ENCODE measurements at places on chromosomes 11 and 22.
A peak's percentile ranks its signal among the peaks of the same experiment; 100 is the strongest.

DNA sequence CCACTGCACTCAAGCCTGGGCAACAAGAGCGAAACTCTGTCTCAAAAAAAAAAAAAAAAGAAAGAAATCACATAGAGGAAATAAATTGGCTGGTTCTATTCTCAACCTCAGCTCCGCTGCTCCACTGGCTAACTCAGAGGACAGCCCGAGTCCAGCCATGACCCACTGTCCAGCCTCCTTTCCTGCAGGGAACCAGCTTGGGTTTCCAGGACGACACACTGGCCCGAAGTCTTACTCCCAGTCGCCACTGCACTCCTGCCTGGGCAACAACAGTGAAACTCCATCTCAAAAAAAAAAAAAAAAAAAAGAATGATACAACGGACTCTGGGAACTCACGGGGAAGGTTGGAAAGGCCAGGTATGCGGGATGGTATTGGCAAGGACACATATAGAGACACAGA is 31.5 kb downstream of the APOL3 start:
- no peak for DNase-seq

GRCh38 chr11:19753451-19754106 is 40.9 kb downstream of the NAV2 start:
- DNase-seq: no peak

- no peak for DNase-seq
These were observed 4.9 kb downstream of the HIPK3 start for GRCh38 chr11:33262011-33262645.

DNA sequence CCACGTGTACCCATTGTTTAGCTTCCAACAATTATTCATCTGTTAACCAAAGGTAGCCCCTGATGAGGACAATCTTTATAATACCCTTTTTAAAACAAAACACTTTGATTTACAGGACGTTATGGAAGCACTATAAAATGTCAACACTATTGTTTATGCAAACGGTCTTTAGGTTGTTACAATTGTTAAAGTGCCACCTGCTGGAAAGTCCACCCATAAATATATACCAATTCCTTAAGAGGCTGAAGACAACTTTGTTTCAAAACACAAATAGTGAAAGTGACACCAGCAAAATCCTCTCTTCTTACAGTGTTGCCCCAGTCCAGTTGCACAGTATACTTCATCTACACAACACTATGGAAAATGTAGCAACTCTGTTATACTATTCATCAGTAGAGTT is 68.9 kb upstream of the SLN start:
- DNase-seq: no peak

- no peak for DNase-seq
These were observed 10.2 kb downstream of the PRAME start for GRCh38 chr22:22548910-22549309.

GRCh38 chr11:94046796-94047195 is 25.6 kb downstream of the HEPHL1 start:
- no peak for DNase-seq

GRCh38 chr22:33756508-33756949 is 163.7 kb downstream of the LARGE1 start:
- no peak for DNase-seq

DNA sequence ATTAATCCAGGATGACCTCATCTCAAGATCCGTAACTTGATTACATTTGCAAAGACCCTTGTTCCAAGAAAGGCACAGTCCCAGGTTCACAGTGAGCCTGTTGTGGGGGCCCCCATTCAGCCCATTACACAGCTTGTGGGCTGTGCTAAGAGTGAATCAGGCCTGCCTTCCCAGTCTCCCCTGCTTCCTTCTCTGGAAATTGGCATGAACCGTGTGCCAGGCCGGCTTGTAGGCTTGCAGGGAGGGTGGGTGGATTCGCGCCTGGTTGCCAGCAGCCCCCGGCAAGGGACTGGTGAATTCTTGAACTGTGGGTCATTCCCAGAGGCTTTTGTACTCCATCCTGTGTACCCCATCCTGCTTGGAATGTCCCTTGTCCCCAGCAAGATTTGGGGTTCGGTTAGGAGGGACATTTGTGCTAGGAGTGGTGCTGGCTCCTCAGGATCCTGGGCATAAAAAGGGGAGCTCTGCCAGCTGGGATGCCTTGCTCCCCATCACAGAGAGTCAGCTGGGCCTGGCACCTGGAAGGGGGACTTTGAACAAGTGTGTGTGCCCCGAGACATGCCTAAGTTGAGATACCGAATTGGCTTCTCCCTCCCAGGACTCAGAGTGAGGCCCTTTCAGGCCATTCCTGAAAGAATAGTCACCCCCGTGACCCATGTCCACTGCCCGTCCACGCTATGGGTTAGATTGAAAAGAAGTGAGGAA is 818.2 kb downstream of the BRD1 start:
- DNase-seq: no peak

DNA sequence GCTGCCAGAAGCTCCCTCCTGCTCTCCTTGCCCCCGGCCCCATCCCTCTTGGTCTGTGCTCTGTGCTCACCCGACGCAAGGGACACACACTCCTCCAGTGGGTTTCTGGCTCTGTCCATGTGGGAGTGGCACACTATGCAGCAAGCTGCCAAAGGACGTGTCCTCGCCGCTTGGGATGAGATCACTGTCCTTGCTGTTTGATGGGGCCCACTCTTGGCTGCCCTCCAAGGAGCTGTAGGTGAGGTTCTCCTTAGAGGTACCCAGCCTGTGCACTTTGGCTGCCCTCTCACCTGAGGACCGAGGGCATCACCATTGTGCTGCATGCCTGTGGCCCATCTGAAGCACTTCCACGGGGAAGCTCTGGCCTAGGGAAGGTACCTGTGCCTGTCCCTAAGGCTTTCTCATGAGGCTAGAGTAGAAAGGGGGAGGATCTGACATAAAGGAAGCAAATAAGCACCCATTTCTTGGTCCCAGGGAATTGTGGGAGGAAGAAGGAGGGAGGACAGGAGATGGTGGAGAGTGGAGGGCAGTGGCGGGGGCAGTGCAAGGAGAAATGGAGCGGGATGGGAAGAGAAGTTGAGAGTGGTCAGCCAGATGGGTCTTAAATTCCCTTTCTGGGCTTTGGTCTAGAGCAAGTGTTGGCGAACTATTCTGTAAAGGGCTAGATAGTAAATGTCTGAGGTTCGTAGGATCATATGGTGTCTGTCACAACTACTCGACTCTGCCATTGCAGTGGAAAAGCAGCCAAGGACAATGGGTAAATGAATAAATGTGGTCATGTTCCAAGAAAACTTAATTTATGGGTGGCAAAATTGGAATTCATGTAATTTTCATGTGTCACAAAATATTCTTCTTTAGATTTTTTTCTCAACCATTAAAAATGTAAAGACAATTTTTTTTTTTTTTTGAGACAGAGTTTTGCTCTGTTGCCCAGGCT is 47.0 kb upstream of the AMPD3 start:
- no peak for DNase-seq

DNA sequence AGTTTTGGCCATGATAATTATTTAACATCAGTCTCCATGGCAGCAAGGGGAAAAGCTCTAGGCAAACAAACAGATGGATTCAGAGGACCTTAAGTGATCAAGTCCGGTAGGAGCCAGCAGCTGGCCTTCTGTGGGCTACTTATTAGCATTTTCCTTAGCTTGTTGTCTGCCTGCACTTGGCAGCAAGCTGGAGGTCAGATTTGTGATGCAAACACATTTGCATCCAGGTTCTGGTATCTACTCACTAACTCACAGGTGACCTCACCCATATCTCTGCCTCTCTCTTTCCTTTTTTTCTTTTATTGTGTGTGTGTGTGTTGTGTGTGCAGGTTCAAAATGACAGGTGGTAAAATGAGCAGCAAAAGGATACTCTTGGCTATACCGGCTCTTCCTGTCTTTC is 32.3 kb downstream of the ARHGAP42 start:
- DNase-seq: peak; percentile 40

GRCh38 chr11:129973068-129973467 is 29.6 kb downstream of the PRDM10 start:
- no peak for DNase-seq

DNA sequence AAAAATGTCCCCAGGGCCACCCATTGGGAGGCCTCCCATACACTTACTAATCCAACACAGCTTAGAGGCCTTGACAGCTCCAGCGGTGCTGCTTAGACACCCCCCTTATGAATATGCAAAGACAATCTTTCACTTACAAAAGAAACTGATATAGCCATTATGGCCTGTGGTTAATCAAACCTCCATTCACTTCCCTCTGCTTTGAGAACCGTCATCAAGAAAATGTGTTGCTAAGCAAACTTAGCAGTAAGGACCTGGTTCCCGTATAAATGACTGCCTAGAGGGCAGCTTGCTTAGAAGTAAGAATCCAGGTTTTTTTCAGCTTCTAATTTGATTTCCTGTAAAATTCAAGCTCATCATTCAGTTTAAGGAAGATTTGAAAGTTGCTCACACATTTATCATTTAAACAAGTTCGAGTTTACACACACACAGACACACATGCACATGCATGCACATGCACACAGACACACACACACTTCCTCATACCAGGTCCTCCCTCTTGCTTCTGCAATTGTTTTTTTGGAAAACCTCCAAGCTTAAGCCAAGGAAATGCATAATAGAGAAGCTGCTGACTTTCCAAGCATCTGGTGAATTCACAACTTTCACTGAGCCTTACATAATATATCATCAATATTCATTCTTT is 137.7 kb upstream of the BLID start:
- peak; percentile 34 for DNase-seq

- DNase-seq: no peak
These were observed 51.0 kb upstream of the BARX2 start for GRCh38 chr11:129324533-129325175.

GRCh38 chr11:38667359-38667758 is 2069.3 kb upstream of the RAG2 start:
- no peak for DNase-seq

- DNase-seq: no peak
These were observed 58.8 kb upstream of the SYN3 start for GRCh38 chr22:33116841-33117547.

- DNase-seq: no peak
These were observed 5.4 kb downstream of the PDE2A start for GRCh38 chr11:72668629-72669347.

- no peak for DNase-seq
These were observed 15.3 kb downstream of the RCOR2 start for GRCh38 chr11:63901660-63902059.

DNA sequence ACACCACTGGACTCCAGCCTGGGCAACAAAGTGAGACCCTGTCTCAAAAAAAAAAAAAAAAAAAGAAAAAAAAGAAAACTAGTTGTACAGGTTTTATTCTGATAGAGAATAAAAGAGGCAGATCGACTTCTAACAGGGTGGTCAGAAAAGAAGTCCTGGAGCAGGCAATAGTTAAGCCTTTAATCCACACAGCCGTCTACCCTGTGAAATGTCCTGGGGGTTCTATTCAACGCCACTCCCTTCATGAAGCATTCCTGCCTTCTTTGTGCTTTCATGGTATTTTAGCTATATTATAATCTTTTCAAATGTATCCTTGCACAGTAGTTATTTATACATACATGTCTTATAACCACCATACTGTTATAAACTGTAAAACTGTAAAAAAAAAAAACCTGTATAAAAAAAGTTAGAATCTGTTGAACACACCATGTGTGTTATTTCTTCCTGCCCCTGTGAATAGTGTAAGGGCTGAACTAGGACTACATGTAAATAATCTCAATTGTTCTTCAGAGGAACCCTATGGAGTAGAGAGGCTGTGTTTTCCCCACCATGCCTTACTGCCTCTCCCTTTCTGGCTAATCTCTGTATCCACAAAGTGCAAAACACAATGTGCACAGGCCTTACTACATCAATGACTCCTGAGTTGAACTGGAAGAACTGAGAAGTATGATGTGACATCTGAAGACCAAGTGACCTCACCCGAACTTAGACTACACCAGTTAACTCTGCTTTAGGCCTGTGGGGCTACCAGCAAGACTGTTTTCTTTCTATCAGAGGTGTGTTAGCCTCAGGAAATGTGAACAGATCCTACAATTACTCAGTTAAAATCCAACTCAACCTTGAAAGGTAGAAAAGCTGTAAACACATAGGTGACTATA is 25.3 kb downstream of the PRCP start:
- DNase-seq: no peak

GRCh38 chr22:49736538-49736937 is 91.1 kb downstream of the BRD1 start:
- no peak for DNase-seq

DNA sequence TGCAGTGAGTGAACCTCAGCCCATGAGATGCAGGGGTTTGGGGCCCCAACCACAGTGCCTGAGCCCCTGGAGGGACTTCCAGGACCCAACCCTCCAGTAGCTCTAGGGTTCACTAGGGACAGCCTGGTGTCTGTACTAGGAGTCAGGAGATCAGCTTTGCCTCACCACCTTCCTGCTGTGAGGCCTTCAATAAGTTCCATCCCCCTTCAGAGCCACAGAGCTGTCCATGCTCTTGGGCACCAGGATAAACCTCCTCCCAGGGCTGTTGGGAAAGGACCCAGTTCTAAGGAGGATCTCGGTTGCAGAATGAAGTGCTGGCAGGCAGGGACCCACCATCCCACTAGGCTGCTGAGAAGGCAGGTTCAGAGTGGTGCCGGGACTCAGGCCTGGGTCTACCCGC is 9.7 kb downstream of the ARHGEF17 start:
- no peak for DNase-seq

GRCh38 chr11:122095681-122096262 is 20.2 kb downstream of the BLID start:
- DNase-seq: no peak

DNA sequence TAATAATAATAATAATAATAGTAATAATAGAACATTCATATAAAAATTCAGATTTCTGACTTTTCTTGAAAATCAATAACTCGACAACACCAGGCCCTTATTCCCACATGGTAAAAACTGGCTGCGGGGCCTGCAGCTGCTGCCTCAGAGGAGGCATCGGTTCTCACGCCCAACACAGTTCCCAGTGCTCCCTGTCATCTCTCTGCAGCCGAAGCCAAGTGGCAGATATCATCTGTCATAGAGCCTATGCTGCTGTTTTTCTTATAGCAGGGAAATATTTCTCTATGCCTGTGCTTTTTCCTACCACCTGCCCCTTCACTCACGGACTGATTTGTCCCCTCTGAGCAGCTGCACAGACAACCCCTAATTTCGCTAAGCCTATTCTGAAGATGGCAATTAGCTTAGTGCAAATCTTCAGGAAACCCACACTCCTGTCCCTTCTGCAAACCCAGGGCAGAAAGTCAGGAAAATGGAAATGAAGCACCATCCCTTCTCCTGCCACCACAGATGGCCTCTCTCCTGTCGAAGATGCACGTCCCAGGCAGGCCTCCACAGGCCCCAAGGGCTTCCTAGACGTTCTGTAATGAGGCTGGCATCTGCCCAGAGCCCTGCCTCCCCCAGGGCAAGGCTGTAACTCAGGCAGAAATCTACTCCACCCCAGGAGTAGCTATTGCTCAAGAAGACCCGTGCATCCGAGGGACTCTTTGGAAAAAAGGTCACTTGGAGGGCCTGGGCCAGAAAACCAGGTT is 66.7 kb downstream of the SYN3 start:
- peak; percentile 16 for DNase-seq

- DNase-seq: no peak
These were observed 867.2 kb upstream of the RAG2 start for GRCh38 chr11:37465221-37465620.
